ENCODE measurements at places on chromosomes 7 and 10.
A peak's percentile ranks its signal among the peaks of the same experiment; 100 is the strongest.

DNA sequence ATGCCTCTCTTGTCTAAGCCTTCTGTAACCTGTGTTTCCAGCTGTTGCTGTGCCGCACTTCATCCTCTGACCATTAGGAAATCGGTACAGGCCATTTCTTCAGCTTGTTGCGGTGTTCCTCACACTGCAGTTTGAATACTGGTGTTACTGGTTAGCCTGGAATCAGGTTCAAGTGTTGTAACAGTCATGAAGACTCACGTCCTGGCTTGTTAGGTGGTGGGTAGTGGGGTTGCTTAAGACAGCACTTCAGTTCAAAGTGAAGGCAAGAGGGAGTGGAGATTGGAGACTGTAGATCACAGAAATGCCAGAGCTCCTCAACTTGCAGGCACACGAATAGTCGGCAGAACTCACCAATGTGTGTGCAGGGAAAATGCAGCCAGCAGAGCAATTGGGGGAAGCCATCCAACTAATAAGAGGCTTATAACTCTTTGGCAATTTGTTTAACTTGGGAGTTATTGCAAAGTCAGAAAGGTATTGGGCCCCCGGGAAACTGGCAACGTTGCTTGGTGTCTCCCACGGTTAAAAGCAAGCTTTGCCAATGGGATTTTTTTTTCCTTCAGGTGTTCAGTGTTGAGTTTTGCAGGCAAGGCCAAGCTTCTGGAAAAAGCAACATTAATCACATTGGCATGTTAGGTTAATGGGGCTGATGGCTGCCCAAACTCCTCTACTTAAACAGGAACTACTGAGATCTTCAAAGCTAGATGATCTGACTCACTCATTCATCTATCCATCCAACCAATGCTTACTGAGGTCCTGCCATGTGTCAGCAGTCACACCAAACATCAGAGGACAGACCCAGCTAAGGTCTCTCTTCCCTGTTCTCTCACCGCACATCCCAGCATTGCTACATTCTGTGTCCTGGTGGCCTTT, 380.9 kb downstream of the GATA3 start:
- no peak for DNase-seq

DNA sequence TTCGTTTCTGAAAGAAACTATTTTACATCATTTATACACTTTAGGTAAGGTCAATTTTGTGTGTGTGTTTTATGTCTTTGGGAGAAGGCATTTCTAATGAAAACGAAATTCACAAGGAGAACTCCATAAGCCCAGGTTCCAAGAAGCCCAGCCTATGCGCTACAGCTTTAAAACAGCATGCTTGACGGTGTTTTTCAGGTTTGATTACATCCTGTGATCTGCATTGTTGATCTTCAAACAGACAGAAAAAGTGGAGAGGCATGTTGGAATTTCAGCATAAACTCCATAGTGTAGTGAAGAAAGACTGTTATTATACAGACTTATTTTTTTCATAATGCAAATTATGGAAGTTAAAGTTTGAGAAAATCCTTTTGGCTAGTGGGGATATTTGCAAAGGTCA, 187.6 kb downstream of the TEX36 start:
- DNase-seq = no peak

DNA sequence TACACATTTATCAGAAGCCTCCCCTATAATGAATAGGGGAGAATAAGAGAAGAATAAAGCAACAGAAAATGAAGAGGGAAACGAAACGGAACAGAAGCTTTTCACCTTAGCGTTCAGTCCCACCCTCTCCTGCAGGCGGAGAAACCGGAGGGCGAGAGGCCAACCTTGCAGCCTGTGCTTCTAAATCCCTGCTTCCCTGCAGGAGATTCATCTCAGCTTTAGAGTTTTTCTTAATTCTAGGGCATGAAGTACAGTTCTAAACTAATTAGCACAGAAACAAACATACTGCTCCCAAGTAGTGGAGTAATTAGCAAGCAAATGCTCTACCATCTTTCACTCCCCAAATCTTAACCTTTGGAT, 107.2 kb downstream of the CUBN start:
- no peak for DNase-seq

GRCh38 chr10:116461680-116462079, 34.0 kb downstream of the PNLIPRP3 start:
- no peak for DNase-seq

GRCh38 chr10:94403380-94404213, 1.3 kb downstream of the TBC1D12 start:
- peak; percentile 5 for DNase-seq

GRCh38 chr7:132750096-132750495, 173.8 kb upstream of the PLXNA4 start:
- no peak for DNase-seq

GRCh38 chr7:155594163-155594732, 47.9 kb upstream of the CNPY1 start:
- no peak for DNase-seq

GRCh38 chr7:4270941-4271715, 411.0 kb upstream of the FOXK1 start:
- DNase-seq = no peak

- DNase-seq = no peak
Measured at GRCh38 chr10:102769375-102770107, 25.8 kb downstream of the WBP1L start.

GRCh38 chr7:45506059-45506458, 68.1 kb upstream of the ADCY1 start:
- DNase-seq = no peak

DNA sequence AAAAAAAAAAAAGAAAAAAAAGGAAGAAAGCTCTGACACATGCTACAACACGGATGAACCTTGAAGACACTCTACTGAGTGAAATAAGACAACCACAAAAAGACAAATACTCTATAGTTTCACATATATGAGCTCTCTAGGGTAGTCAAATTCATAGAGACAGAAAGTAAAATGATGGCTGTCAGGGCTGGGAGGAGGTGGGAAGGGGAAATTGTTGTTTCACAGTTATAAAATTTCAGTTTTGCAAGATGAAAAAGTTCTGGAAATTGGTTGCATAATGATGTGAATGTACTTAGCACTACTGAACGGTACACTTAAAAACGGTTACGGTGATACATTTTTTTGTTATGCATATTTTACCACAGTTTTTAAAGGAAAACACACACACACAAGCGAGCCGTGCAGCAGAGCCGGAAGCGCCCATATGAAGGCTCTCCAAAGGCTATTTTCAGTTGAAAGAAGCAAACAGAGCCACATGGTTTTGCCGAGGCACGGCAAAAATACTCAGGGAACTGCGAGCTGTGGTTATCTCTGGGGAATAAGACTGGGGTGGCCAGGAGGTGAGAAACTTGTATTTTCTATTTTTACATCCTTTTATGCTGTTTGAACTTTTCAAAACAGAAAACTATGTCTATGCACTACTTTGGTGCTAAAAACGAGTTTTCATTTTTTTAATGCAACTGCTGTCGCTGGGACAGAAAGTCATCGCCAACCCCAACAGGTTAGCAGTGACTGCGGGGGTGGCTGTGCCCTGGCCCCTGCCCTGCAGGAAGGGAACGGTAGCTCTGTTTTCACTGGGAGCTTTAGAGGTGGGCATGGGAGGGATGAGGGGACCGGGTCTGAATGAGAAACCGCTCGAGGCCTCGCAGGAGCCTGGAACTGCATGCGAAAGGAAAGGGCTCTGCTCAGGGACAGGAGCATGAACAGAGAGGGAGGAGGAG, 132.9 kb downstream of the OAT start:
- no peak for DNase-seq

All from stimulated activated CD4-positive, alpha-beta T cell treated with anti-CD3 and anti-CD28 coated beads, TNF-alpha, amount 100 ng/mL, for 1 hour (primary cell).